ENCODE measurements at places on chromosomes 6 and 20. TPM values are rescaled to one million over a fixed set of nuclear protein-coding genes. Genes with fewer than 3 reads are reported as not detected.

GRCh38 chr20:36773107-36773596 lies 411 bp downstream of the DSN1 start:
- DNase-seq = no peak

The SMOC2 gene
- 18.7 TPM for total RNA-seq

GRCh38 chr6:35080016-35080680 lies 61.0 kb downstream of the TCP11 start:
- no peak for DNase-seq

GRCh38 chr6:134870677-134871498 lies 79.0 kb downstream of the ALDH8A1 start:
- DNase-seq = no peak

GRCh38 chr6:16596616-16597331 lies 164.5 kb downstream of the ATXN1 start:
- no peak for DNase-seq

DNA sequence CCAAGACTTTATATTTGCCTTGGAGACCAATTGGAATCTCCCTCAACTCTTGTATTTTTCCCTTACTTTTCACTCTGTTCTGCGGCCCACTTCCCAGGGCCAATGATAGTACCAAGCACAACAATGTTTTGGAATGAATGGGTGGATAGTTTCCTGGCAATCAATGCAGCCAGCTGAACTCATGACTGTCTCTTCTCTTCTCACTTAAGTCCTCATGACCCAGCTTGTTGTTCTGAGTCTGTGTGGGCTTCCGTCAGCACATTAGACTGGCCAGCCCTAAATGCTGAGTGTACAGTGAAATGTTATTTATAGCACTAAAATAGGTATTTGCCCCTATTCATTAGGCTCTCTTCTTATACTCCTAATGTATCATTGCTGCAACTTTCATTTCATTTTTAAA lies 5.6 kb upstream of the MBOAT1 start:
- no peak for DNase-seq

DNA sequence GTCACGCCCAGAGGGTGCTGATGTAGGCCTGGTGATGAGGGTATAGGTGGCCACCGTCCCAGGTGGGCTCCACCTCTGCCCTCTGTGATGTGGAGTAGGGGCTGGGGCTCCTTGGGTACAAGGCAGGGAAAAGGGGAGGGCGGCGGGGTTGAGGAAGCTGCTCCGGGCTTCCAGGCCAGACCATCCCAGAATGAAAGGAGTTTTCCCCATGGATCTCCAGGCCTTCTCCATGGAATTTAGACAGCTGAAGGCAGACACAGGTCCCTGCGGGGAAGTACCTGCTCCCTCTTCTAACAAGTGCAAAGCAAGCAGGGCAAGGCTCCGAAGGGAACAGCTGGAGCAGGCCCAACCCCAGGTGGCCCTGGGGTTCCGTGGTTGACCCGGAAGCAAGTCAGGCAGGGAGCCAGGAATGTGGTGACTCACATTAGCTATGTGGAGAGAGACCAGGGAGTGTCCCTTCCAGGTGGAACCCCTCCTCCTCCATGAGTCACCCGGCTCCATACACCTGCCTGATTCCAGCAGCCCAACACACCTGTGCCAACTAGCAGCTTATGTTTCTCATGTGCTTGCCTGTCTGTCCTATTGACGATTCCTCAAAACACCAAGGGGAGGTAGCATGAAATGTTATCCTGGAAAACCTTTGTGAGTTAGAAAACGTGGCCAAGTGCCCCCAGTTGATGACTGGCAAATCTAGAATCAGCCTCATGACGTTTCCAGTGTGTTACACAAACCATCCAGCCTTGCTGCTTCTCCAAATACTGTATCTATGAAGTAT lies 59.7 kb upstream of the SNX9 start:
- peak; percentile 44 for DNase-seq

GRCh38 chr6:170122651-170123050 lies 168.2 kb downstream of the DLL1 start:
- DNase-seq = no peak

DNA sequence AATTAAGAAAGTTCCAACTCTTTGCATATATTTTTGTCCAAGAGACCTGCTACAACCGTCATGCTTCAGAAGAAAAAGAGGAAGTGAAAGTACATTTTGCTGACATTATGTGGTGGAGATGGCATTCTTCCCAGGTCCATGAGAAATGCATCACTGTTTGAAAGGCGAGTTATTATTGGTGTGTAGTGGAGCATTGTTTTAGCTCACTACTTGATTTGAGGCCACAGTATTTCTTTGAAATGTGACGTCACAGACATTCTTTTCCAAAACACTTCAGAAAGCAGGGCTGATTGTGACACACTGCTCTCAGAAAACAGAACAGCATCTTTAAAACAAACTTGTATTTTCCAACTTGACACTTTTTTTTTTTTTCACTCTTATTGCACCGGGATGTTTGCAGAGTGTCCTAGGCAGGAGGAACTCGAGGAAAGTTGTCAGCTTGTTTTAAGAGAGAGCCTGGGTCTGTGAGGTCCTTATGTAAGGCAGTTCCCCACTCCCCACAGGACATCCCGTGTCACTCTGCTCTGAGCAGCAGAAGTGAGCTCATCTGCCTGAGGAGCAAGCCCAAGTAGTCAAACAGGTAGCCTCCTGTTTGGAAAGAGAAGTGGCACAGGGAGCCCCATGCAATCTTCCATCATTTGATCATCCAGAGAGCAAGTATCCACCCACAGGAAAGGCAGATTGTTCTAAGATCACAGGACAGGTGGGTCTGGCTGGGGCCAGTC lies 1.1 kb downstream of the SPTLC3 start:
- DNase-seq = no peak

DNA sequence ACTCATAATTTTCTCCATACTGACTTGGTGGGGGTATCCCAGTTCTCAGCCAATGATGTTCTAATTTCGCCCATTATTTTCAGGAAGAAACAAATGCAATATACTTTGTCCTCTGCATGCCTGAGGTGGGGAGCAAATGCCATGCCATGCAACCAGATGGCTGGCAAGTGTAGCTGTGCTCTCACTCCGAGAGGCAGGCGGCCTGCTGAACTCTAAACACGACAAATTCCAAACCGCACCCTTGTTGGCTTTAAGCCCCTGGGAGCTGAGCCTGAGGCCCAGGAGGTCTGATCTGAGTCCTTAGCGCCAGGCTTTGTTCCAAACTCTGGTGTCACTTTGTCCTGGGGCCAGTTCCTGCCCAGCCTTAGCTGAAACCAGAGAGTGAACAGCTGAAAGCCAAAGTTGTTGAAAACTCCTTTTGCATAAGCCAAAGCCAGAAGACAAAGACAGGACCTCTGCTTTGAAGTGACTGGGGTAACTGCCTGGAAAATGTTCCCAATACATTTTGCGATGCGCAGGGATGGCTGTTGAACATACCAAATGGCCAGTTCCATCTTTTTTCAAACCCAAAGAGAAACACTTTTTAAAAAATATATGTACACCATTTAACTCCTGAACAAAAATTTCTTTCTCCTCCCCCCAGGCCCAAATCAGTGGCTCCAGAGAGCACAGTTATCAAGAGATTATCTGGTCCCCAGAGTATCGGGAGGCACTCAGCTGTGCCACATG lies 46.2 kb downstream of the TTI1 start:
- DNase-seq = peak; percentile 84

- DNase-seq = peak; percentile 40
Observed at GRCh38 chr6:40308533-40309306, 278.4 kb downstream of the LRFN2 start.

DNA sequence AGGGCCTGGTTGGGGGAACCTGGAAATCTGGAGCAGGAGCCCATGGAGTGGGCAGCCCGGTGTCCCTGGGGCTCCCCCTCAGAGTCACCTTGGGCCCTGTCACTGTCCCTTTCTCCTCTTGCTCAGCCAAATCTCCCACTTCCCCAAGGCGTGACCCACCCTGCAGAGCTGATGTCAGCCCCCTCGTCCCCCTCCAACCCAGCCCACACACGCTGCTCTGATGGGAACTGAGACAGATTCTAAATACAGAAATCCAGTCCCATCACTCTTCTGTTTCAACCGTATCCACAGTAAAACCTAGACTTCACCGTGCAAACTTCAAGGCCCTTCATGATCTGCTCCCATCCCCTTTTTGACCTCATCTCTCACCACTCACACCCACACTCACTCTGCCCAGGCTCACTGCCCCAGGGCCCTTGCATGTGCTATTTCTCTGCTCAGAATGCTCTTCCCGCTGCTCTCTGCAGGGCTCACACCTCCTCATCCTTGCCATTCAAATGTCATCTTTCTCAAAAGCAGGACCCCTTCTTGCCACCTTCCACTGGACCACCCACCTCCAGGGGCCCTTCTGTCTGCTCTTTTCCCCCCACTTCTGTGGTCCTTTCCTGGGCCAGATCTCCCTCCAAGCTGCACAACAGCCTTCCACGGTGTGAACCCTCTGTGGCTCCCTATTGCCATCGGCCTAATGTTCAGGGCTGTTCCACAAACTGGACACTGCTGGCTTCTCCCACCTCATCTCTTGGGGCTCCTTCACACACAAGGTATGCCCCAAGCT lies 16.6 kb downstream of the TGM2 start:
- DNase-seq = peak; percentile 14

DNA sequence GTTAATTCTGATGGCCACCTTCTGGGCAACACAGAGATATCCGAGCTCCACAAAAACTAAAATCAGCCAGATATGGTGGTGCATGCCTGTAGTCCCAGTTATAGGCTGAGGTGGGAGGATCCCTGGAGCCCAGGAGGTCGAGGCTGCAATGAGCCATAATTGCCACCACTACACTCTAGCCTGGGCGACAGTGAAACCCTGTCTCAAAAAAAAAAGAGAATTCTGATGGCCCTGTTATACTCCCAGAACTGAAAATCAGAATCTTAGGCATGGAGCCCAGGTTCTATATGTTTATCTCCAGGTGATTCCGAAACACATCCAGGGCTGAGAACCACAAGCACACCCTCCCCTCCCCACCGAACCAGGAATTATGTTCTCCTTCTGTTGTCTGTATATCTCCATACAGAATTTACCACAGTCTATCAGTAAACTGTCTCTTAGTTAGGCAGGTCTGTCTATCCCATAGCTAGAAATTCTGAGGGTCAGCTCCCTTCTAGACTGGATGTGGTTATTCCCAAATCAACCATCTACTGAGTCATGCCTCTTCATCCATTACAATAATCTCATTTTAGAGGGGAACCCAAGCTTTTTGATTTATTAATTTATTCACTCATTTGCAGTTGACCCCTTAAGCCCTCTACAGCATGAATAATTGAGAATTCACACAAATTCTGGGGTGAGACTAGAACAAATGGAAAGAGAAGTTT lies 24.8 kb upstream of the CCND3 start:
- no peak for DNase-seq

The ALDH8A1 gene
- total RNA-seq = 0.20 TPM

DNA sequence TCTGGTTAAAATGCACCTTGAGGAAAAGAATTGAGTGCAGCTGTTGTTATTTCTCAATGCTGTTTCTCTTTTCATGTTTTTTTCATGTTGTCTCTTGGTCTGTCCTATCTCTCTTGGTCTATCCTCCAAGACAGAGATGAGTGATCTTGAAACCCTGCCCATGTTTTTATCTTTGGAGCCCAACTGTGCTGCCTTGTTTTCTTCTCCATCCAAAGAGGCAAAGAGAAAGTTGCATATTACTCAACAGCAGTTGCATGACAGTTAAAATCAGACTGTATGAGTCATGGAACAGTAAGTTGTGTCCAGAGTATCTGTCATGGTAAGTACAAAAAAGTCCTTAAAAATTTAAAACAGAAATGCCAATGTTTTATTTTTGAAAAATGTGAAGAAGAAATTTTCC lies 26.2 kb downstream of the BCAS1 start:
- no peak for DNase-seq

GRCh38 chr6:98039443-98039842 lies 756.4 kb upstream of the MMS22L start:
- no peak for DNase-seq

The NRSN1 gene
- total RNA-seq = not detected

- no peak for DNase-seq
Observed at GRCh38 chr20:37245216-37246150, 16.1 kb downstream of the GHRH start.

The PRKN gene
- total RNA-seq = 23.1 TPM

DNA sequence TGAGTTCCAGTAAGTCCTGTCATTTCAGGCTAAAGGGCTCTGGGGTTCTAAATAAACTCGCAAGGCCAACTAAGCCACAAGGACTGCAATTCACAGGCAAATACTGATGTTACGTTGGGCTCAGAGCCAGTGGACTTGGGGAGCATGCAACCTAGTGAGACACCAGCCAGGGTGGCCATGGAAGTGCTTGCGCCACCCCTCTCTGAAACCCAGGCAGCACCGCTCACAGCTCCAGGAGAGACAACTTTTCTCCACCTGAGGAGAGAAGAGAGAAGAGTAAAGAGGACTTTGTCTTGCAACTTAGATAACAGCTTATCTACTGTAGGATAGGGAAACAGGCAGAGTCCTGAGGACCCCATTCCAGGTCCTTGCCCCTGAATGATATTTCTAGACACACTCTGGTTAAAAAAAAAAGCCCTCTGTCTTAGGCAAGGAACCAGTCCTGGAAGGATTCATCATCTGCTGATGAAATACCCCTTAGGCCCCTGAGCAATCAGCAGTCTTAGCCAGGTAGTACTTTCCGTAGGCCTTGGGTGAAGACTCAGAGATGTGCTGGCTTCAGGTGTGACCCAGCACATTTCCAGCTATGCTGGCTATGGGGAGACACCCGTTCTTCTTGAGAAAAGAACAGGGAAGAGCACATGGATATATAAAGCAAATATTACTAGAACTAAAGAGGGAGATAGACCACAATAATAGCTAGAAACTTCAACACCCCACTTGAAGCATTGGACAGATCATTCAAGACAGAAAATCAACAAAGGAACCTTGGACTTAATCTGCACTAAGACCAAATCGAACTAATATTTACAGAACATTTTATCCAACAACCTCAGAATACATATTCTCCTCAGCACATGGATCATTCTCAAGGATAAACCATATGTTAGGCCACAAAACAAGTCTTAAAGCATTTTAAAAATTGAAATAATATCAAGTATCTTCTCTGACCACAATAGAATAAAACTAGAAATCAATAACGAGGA lies 31.5 kb upstream of the TBC1D32 start:
- no peak for DNase-seq

DNA sequence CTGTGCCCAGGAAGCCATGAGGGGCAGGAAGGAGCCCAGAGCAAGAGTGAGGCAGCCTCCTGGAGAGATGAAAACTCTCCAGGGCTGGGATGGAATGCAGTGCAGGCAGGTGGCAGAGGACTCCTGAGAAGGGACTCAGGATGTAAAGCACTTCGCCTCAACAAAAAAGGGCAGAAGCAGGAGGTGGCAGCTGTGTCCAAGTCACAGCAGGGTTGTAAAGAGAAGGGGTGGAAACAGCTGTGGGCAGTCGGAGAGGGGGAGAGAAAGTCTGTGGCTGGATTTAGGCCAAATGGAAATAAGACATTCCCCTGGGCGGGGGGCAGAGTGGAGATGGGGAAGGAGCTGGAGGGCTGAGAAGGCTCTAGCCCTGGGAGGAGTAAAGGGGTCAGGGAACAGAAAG lies 34.9 kb downstream of the CYP21A2 start:
- DNase-seq = no peak

The TCP11 gene
- total RNA-seq = not detected

DNA sequence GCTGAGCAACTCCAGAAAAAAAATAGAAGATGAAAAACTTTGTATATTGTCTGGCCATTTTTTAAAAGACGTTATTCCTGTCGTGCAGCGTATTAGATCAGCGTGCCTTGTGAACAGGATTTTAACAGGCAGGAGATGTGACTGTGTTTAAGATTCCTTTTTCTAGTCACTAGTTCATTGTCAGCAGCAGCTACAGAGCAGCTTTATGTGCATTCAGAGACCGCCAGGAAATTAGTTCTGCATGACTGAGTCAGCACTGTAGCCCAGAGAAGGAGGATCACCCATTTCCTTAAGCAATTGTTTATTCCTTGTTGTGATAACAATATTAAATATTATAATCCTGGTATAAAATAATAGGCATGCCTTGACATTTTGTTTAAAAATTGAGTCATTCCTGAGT lies 75.4 kb upstream of the ADGRB3 start:
- no peak for DNase-seq

The DEFB132 gene
- total RNA-seq = not detected
